CD4-positive, CD25-positive, alpha-beta regulatory T cell (primary cell): ENCODE measurements at places on chromosomes 12 and 14.

- no peak for DNase-seq
Observed at GRCh38 chr14:96083667-96084320, 44.6 kb downstream of the C14orf132 start.

- no peak for DNase-seq
Observed at GRCh38 chr14:63725786-63726460, 1.9 kb downstream of the SGPP1 start.

DNA sequence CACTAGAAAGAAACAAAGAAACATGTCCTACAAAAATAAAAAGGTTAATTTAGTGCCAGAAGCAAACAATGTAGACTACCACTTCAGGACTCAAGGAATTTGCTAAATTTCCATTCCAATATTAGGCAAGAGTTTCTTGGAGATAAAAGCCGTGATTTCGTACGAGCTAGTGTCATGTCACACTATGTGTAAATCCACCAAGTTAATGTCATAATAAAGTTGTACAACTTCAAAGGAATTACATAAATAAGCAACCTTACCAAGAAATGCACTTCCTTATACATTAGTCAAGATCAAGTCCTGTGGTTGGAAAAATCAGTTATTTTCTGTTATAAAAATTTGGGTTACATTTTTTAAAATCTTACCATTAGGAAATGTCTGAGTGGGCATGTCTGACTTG is 1222.8 kb downstream of the GALC start:
- no peak for DNase-seq

DNA sequence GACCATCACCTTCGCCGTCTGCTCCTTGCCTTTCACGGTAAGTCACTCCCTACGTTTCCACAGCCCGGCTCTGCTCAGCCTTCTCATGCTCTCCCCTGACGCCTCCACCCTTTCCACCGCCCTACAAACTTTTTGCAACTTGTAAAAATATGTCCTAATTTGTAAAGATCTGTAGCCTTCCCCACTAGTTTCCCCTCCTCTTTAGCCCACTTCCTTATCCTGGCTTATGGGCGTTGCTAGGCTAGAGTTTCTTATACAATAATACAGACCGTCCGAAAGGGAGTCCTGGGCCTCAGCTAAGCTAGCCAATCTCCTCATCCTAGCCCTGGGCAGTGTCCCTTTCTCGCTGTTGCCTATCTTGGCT is 1.2 kb downstream of the PTGER2 start:
- no peak for DNase-seq

DNA sequence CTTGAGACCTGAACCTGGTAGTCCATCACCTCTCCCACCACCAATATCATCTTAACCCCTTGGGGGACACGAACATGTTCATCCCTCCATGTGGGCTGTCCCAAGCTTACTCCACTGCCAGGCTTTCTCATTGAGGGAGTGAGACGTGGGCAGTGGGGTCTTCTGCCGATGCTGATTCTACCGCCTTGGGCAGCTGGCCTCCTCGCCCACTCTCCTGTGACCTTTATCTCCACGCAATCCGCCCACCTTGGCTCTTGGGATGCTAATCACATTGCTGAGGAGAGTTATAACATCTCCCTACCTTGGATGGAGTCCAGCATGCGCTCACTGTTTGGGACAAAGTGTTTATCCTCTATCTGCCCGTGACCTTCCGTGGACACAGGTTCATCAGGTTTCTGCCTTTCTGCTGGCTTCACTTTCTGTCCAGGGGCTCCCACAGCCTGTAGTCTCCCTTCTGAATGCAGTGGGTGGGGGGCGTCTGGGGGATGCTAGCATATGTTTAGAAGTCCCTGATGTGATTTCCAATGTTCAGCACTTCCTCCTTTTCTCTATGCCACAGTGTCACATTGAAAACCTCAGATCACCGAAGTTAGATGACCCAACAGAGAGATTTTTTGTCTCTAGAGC is 53.2 kb upstream of the ESRRB start:
- no peak for DNase-seq

- DNase-seq, result no peak
Observed at GRCh38 chr14:98203421-98203820, 1068.6 kb downstream of the BCL11B start.

DNA sequence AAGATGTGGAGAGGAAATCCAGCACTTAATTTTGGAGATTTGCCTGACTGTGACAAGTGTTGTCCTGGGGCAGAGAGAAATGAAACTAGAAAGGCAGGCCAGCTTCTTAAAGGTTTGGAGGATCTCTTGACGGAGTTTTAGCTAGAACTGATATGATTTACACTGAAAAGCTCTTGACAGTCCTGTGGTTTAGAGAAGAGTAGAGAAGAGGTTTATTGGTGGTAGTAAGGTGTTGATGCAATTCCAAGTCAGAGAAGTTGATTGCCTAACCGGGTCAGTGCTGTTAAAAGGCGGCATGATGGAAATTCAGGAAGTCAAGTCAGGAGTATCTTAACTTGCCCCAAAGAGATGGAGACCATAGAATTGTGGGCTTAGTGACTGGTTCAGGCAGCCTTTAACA is 89.0 kb upstream of the TRAF3 start:
- no peak for DNase-seq
